ENCODE measurements at places on chromosomes 3 and 15.

GRCh38 chr15:70493787-70494516 is 269.4 kb downstream of the UACA start:
- DNase-seq: no peak

- DNase-seq: no peak
Observed at GRCh38 chr3:47418167-47419082, 37.6 kb downstream of the PTPN23 start.

DNA sequence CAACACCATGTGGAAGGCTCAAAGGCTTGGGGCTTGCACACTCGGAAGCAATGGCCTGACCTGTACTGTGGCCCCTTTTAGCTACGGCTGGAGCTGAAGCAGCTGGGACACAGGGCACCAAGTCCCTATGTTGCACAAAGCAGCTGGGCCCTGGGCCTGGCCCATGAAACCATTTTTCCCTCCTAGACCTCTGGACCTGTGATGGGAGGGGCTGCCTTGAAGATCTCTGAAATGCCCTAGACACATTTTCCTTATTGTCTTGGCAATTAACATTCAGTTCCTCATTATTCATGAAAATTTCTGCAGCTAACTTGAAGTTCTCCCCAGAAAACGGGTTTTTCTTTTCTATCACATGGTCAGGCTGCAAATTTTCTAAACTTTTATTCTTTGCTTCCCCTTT is 85.6 kb upstream of the ALDH1A3 start:
- no peak for DNase-seq

DNA sequence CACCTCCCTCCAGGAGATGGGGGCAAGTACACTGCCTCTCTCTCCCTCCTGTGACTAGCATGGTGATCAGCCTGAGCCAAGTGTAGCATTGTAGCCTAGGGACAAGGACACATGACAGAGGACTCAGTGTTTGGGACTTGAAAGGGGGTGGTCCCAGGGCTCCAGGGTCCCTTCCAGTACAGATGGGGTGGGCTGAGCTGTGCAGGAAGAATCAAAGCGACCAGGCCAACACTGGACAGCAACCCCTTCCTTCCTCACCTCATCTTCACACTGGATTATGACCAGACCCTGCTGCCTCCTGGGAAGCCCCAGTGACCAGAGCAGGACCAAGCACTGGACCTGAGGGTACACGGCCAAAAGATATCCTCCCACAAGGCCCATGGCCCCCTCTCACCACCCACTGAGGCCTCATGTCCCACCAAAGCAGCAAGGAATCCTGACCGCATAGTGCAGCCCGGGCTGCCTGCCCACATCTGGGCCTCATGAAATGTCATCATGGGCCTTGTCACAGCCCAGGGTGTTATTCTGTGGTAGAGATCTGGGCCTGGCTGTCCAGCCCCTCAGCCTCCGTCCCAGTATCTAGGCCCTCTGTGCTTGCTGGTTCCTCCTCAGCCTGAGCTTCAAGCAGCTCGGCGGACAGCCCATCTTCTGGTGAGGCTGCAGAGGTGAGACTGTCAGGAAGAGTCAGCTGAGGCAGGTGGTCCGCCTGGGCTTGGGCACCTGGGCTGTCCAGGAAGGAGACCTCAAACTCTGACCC is 9.5 kb downstream of the GORASP1 start:
- DNase-seq: no peak

DNA sequence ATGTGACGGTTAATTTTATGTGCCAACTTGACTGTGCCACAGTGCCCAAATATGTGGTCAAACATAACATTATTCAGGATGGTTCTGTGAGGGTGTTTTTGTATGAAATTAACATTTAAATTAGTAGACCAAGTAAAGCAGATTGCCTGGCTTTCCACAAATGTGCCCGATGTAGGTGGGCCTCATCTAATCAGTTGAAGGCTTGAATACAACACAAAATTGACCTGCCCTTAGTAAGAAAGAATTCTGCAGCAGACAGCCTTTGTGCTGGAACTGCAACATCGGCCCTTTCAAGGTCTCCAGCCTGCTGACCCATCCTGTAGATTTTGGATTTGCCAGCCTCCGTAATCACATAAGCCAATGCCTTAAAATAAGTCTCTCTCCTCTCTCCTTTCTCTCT is 215.9 kb downstream of the MEX3B start:
- DNase-seq: no peak

- no peak for DNase-seq
Observed at GRCh38 chr3:64170270-64170669, 55.0 kb downstream of the PRICKLE2 start.

DNA sequence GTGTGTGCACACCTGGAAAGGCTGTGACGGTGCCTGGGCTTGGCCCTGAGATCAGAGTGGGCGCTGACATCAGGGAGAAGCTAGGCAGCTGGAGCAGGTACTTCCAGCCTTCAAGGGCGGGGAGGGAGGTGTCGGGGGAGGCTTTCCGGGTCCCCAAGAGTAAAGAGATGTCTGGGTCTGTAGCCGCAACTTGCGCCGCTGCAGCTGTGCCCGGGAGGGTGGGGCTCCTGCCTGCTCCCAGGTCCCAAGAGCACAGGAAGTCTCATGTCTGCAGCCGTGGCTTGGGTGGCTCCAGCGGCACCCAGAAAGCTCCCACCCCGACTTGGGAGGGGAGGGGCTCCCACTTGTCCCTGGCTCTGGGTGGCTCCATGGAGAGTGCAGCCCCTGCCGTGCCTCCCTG is 103.2 kb upstream of the BNIP2 start:
- DNase-seq: no peak

Data from hematopoietic multipotent progenitor cell treated with erythropoietin and hydrocortisone succinate and interleukin-3 and kit ligand, for 15 days (in vitro differentiated cells).